Lower lobe of right lung (tissue), 2 donors: ENCODE measurements at places on chromosomes 12 and 14. TPM values are rescaled to one million over a fixed set of nuclear protein-coding genes. Genes with fewer than 3 reads are reported as not detected.

Gene CNTN1
- 12.3 TPM for total RNA-seq

Gene LAG3
- 2.1 TPM for total RNA-seq

Gene FAIM2
- 2.9 TPM for total RNA-seq

DNA sequence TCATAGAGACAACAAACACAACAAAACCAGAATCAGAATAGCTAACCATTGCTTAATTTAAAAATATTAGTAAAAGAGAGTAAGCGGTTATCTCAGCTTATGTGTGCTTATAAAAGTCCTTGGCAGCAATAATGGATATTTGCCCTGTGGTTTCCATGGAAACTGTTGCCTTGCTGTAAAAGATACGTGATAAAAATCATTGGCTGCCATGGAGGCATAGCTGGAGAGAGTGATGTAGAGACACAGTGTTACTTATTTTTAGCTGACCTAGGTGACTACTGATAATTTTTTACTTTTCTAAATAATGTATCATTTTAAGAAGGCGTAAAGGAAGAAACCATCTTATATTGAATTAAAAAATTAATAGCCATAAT, 92.9 kb downstream of the ERC1 start:
- H3K4me3 ChIP-seq, result no peak overlapping the region
- H3K4me1 ChIP-seq, result no peaks in the 10 kb centered on the region
- H3K27me3 ChIP-seq, result no peaks in the 10 kb centered on the region
- DNase-seq, result no peak
- H3K27ac ChIP-seq, result no peak overlapping the region

DNA sequence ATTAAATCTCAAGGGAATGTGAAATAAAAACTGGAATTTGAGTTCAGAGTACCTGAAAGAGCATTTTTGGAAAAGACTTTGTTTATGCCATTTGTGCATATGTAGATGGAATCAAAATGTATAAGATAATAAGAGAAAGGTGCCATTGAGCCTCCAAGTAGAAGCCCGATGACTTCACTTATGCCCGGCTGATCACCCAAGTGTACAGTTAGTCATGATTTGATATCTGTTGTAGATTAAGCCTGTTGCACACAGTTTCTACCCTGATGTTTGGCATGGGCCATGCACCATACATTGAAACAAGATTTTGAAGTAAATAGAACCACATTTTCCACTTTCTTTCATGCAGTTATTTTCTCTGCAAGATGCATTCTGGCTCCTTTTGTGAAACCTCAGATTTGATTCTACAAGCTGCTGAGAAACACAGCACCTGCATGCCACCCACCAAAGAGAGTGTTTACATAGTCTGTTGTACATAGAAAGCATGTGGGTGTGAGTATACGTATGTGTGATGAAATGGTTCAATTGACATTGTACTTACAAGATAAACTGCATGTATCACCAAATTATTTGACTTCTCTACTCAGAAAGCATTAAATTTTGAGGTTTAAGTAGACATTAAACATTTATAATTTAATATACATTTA, 772.5 kb downstream of the DIO2 start:
- H3K4me3 ChIP-seq, result no peak overlapping the region
- no peaks in the 10 kb centered on the region for H3K36me3 ChIP-seq
- H3K4me1 ChIP-seq, result no peaks in the 10 kb centered on the region
- no peaks in the 10 kb centered on the region for H3K27me3 ChIP-seq
- DNase-seq, result no peak
- no peak overlapping the region for H3K27ac ChIP-seq

GRCh38 chr12:28512876-28513275, 322.6 kb downstream of the CCDC91 start:
- no peak overlapping the region for H3K4me3 ChIP-seq
- no peak for DNase-seq
- no peaks in the 10 kb centered on the region for H3K4me1 ChIP-seq
- no peak overlapping the region for H3K27ac ChIP-seq

- no peak overlapping the region for H3K4me3 ChIP-seq
- H3K27me3 ChIP-seq, result no peaks in the 10 kb centered on the region
- H3K27ac ChIP-seq, result no peak overlapping the region
- no peak for DNase-seq
- no peaks in the 10 kb centered on the region for H3K36me3 ChIP-seq
- no peaks in the 10 kb centered on the region for H3K4me1 ChIP-seq
These were observed 24.2 kb upstream of the RFLNA start for GRCh38 chr12:124270671-124271070.
